ENCODE measurements at places on chromosomes 4 and X.

- DNase-seq = no peak
These were observed 227.8 kb downstream of the KDR start for GRCh38 chr4:54897590-54897989.

DNA sequence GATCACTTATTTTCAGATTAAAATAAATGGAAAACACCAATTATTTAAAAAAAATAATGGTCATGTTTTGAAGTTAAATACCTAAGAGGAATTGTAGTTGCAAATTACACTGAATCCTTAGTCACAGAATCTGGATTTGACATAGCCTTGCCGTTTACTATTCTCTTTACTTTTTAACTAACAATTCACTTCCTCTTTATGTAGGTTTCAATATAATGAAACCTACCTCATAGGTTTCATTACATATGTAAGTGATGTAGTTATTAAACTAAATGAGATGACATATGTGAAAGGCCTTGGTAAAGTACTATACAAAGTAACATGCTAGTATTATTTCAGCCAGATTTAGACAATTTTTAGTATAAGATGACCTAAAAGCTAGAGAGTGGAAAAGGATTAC is 6.5 kb downstream of the SPP1 start:
- no peak for DNase-seq

GRCh38 chrX:40005292-40006011 is 92.3 kb downstream of the BCOR start:
- no peak for DNase-seq

- DNase-seq = no peak
These were observed 206.7 kb upstream of the CNKSR2 start for GRCh38 chrX:21167494-21167893.

DNA sequence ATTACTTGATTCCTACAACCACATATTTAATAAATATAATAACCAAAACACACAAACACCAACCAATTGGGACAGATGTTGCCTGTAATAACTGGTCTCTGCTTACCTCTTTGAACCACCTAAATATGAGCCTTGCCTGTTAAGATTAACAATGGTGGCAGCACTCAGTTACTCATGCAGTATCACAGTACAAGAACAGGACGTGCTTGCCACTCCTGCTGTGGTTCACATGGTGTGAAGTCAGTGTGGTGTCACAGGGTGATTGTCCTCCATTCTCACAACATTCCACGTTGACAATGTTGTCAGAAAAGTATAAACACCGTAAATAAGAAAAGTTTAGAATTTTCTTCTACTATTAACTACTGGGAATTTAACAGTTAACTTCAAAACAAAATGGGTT is 365.0 kb downstream of the PPP3CA start:
- DNase-seq = no peak

DNA sequence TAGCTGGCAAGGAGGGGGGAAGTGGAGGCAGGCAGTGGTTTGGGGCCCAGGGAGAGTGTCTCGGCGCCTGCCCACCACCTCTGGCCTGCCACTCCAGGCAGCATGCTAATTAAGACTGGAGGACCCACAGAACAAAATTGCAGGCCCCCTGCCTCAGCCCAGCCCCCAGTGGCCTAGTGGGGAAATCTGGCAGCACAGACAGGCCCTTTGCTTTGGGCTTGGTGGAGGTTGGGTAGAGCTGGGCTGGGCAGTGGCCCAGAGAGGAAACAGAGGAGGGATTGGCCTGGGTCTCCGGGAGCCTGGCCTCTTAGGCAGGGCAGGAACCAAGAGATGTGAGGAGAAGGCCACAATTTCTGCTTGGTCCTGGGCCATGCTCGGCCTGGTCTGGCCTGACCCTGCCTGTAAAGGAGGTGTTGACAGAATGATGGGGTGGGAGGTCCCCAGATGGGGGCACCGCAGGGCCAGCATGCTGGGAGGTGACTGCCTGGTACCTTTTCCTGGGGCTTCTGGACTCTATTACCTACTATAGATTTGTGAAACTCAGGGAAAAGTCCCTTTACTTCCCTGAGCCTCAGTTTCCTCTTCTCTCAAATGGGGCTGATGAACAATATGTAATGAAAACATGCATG is 92.4 kb upstream of the PJA1 start:
- DNase-seq = no peak

DNA sequence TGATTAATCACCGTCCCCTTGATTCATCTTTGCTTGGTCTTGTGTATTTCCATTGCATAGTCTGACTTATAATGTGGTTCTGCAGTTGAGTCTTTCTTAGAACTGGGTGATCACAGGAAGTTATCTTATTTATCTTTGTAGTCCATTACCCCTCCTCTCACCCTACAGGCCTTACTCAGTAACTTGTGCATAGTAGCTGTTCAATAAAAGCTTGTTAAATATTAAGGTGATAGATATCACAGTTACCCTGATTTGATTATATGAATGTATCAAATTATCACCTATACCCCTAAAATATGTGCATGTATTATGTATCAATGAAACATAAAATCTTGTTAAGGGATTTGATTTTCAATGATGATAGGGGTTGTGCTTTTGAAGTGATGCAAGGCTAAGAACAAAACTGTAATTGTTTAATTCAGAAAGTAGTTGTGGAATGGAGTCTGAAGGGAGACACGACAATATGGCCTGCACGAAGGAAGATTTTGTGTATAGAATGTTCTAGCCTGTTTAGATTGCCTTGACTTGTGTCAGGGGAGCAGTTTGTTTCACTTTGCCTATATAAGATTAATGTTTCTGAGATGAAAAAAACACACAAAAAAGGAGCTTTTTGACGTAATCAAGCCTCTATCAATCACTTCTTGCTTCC is 132.4 kb upstream of the LIMCH1 start:
- DNase-seq = no peak

DNA sequence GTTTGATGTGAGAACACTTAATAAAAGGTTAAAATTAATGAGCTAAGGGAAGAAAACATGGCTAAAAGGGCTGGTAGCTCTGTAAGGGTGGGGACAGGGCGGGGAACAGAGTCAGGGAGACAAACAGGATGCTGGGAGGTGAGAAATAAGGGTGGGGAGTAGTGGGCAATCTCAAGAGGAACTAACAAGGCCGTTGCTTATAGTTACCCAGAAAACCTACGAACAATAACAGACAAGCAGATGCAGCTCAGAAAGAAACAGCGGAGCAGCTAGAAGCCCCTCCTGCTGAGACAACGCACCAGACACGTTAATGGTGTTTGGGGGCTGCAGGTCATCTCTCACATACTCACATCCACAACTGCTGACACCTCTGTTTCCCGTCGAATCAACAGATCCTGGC is 9.7 kb upstream of the KLF3 start:
- no peak for DNase-seq

GRCh38 chr4:8403976-8404375 is 36.5 kb downstream of the ACOX3 start:
- no peak for DNase-seq

DNA sequence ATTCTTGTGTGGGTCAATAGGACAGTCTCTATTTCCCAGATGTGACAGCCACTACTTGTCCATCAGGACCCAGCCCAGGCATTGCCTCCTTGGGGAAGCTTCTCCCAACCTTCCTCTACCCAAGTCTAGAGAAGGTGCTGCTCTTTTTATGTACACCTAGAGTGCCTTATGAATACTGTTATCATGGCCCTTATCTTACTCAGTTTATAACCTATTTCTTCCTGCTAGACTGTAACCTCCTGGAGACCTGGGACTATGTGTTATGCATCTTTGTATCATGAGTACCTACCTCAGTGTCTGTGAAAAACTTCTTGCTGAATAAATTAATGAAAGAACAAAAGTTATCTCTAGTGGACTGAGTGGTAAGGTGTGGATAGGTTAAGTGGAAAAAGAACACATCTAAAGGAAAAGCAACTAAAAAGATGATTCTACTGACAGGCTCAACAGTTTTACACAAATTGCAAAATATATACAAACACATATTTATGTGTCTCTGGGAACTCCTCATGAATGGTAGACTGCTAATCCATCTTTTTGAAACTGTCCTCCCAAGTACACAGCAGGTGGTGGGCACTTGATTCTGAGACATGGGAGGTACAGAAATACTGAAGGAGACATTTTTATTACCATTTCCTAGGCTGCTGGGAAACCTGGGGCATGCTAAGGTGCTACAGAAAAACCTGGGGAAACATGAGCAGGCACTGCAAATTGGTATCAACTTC is 106.6 kb downstream of the SH3RF1 start:
- DNase-seq = no peak

DNA sequence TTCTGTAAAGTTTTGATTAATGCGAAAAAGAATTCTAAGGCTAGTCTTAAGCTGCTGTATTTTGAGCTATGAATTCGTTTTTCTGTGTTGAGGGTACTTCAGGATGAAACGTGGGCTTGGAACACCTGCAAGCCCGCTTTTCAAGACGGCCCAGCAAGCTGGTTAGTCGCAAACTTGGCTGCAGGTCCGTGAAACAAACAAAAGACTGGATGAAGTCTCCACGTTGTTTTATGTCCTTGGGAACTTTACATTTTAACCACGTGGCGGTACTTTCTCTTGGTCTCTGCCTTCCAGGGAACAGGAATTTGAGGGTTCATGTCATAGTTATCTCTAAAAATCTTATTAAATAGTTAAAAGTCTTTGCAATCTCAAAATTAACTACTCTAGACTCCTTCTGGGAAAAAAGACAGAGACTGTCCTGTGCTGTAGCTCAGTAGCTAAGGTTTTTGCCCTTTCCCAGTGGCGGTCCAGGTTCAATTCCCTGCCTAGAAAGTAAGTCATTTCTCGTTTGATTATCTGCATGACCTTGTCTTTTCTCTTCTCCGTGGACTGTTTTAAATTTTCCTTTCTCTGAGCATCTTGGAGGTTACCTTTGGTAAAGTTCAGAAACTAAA is 21.0 kb downstream of the TENM3 start:
- DNase-seq = no peak

DNA sequence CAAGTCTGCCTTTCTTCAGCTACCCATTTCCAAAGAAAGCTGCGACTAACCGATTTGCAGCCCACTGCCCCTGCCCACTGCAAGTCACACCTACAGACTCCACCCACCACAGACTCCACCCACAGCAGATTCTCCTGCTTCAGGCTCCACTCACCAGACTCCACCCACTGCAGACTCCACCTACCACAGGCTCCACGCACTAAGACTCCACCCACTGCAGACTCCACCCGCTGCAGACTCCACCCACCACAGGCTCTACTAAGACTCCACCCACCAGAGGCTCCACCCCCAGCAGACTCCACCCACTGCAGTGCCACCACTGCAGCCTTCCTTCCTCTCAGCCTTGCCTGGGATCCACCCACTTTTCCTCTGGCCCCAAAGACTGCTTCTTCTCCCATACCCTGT is 41.3 kb downstream of the ABLIM2 start:
- DNase-seq = peak; percentile 21

DNA sequence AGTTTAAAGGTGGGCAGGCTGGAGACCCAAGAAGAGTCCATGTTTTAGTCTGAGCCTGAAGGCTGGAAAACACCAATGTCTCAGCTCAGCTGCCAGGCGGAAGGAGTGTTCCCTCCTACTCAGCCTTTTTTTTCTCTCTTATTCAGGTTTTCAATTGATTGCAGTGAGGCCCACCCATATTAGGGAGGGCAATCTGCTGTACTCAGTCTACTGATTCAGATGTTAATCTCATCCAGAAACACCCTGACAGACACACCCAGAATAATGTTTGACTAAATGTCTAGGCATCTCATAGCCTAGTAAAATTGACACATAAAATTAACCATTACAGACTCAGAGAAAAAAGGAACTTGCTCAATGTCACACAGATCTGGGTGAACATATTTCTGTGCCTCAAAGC is 347.1 kb downstream of the GBA3 start:
- DNase-seq = no peak

GRCh38 chrX:48035891-48036290 is 29.1 kb downstream of the SPACA5 start:
- DNase-seq = no peak
